ENCODE measurements at places on chromosomes 4 and X. TPM values are rescaled to one million over a fixed set of nuclear protein-coding genes. Genes with fewer than 3 reads are reported as not detected.

- no peak for DNase-seq
- no peak overlapping the region for H3K4me3 ChIP-seq
- H3K4me1 ChIP-seq = no peaks in the 10 kb centered on the region
Observed at GRCh38 chr4:158858410-158859199, 89.8 kb downstream of the FNIP2 start.

GRCh38 chr4:128863312-128864075 lies 54.0 kb downstream of the JADE1 start:
- H3K27me3 ChIP-seq = no peaks in the 10 kb centered on the region
- peaks cover 35% of the 10 kb centered on the region for H3K36me3 ChIP-seq
- peak overlapping the region; percentile 24 for H3K27ac ChIP-seq
- no peak for DNase-seq

MAB21L2 gene
- total RNA-seq = not detected

GRCh38 chr4:54226404-54227255 lies 2.5 kb upstream of the PDGFRA start:
- H3K4me1 ChIP-seq = peaks cover 2% of the 10 kb centered on the region
- H3K27me3 ChIP-seq = no peaks in the 10 kb centered on the region
- H3K27ac ChIP-seq = peak overlapping the region; percentile 97
- peak overlapping the region; percentile 91 for H3K4me3 ChIP-seq

- H3K4me3 ChIP-seq = no peak overlapping the region
- peaks cover 47% of the 10 kb centered on the region for H3K36me3 ChIP-seq
- H3K27ac ChIP-seq = no peak overlapping the region
- H3K4me1 ChIP-seq = no peaks in the 10 kb centered on the region
Observed at GRCh38 chrX:1419545-1420355, 27.8 kb upstream of the SLC25A6 start.

Data from thoracic aorta (tissue), 2 donors.